ENCODE measurements at places on chromosomes 1 and 21.

- DNase-seq: no peak
Measured at GRCh38 chr21:32494934-32495709, 82.6 kb downstream of the EVA1C start.

- DNase-seq: no peak
Measured at GRCh38 chr1:246795906-246796694, 71.9 kb downstream of the SCCPDH start.

DNA sequence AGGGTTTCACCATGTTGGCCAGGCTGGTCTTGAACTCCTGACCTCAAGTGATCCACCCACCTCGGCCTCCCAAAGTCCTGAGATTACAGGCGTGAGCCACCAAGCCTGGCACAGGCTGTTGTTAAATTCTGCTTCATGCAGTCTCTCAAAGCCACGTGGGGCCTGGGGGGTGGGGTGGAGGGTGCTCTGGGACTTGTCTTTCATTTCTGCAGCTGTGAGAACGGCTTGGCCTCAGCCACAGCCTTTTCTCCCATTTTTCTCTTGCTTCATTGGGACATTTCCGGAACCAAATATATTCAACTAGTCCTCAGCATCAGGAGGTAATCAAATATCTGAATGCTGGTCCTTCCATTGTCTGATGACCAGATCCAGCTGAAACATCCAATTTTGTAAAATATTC lies 27.6 kb upstream of the KCNE2 start:
- DNase-seq: no peak

- no peak for DNase-seq
Measured at GRCh38 chr1:201436393-201436792, 14.9 kb upstream of the TNNI1 start.

- peak; percentile 32 for DNase-seq
Measured at GRCh38 chr1:116115476-116116439, 4.6 kb downstream of the MAB21L3 start.

GRCh38 chr1:2533365-2533764 lies 3.3 kb upstream of the HES5 start:
- DNase-seq: no peak

- no peak for DNase-seq
Measured at GRCh38 chr1:3917761-3918160, 17.7 kb upstream of the C1orf174 start.

DNA sequence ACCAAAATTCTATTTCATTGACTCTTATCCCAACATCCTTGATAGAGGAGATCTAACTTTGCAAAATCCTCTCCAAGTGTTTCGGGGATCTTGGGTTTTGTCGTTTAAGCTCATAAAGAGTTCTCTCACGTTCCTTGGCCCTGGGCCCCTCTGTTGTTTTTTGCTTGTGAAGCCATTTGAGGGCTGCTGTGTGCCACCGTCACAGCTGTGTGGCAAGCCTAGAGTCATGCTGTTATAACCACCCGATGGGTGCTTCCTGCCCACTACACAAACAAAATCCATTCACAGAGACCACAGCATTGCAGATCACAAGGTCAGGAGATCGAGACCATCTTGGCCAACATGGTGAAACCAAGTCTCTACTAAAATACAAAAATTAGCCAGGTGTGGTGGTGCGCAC lies 154.1 kb downstream of the ADSS2 start:
- DNase-seq: no peak

DNA sequence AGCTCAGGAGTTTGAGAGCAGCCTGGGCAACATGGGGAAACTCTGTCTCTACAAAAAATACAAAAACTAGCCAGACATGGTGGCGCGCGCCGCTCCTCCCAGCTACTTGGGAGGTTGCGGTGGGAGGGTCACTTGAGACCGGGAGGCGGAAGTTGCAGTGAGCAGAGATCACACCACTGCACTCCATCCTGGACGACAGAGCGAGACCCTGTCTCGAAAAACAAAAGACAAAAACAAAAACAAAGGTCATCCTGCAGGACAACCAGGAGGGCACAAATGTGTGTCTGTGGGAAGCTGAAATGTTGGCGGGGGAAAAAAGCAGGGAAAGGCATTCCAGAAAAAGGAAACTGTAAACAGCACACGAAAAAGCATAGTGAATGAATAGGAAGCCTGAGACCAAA lies 104.1 kb upstream of the HNRNPU start:
- no peak for DNase-seq

- no peak for DNase-seq
Measured at GRCh38 chr1:25900219-25900618, 6.0 kb downstream of the STMN1 start.

DNA sequence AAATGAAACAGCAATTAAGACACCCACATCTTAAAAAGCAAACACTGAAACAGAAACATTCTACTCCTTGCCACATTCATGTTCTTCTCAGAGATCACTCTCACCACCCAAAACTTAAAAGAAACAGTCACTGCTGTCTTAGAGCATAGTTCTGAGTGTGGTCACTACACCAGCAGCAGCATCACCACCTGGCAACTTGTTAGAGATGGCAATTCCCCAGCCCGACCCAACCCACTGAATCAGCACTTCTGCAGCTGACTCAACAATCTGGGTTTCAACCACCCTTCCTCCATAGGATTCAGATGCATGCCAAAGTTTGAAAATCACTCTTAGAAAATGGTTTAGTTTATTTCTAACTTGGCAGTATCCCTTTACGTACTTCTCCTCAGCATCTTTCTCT lies 126.1 kb downstream of the CDC42BPA start:
- no peak for DNase-seq

- no peak for DNase-seq
Measured at GRCh38 chr1:205429762-205430695, 8.2 kb upstream of the LEMD1 start.

- peak; percentile 35 for DNase-seq
Measured at GRCh38 chr1:13864760-13865159, 164.8 kb downstream of the PRDM2 start.

DNA sequence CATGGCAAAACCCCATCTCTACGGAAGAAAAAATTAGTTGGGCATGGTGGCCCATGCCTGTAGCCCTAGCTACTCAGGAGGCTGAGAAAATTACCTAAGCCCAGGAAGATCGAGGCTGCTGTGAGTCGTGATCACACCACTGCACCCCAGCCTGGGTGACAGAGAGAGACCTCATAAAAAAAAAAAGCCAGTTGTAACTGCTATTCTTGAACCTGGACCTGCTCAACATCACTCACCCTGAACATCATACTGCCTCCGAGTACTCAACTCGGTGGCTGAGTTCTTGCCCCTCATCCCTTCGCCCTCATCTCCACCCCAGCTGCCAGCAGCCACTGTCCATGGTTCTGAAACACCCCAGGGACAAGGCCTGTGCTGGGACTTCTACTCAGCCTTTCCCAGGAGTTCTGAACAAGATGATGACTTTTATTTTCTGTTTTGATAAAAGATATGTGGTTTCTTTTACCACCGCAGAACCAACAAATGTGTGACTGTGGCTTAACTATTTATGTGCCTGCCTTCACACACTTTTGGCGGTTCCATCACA lies 5.4 kb upstream of the DISP3 start:
- DNase-seq: no peak

- DNase-seq: no peak
Measured at GRCh38 chr1:17135530-17135929, 16.3 kb upstream of the PADI2 start.

GRCh38 chr1:70902211-70902610 lies 145.4 kb downstream of the PTGER3 start:
- DNase-seq: no peak

DNA sequence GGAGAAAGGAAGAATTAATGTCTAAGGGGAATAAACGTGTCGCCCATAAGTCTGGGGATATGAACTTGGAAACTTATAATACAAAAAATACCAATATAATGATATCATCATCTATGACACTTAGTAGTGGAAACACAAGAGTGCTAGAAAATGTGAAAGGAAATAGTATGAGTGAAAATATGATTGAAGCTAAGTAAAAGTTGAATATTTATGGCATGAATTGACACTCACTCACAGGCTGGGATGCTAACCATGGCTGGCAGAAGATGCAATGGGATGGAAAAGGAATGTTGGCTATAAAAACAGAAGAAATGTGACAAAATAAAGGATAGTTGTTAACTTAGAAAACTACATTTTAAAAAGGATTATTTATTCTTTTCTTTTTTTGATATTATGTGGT lies 120.1 kb downstream of the XPR1 start:
- no peak for DNase-seq

GRCh38 chr1:25641931-25642573 lies 25.5 kb downstream of the MAN1C1 start:
- DNase-seq: no peak

DNA sequence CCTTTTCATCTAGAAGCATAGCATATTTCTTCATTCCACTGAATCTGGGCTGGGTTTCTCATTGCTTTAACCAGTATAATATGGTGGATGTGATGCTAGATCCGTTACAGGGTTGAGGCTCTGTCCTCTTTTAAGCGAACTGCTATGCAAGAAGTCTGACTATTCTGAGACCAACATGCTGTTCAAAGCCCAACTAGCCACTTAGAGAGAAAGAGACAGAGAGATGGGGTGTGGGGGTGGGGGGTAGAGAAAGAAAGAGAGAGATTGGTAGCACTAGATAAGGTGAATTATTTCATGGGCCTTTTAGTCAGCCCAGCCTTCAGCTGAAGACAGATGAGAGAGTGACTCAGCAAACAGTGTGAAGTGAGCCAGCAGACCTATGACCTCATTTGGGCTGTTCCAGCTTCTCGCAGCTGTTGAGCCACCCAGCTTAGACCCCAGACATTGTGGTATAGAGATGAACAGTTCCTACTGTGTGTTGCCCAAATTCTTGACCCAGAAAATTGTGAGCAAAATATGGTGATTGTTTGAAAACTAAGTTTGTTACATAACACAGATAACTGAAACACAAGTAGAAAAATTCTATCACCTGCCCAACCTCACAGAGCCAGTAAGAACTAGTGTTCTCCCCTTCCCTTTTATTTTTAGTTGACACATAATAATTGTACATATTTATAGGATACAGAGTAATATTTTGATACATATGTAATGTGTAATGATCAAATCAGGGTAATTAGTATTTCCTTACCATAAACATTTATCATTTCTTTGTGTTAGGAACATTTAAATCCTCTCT lies 40.7 kb upstream of the PRKACB start:
- DNase-seq: peak; percentile 58

DNA sequence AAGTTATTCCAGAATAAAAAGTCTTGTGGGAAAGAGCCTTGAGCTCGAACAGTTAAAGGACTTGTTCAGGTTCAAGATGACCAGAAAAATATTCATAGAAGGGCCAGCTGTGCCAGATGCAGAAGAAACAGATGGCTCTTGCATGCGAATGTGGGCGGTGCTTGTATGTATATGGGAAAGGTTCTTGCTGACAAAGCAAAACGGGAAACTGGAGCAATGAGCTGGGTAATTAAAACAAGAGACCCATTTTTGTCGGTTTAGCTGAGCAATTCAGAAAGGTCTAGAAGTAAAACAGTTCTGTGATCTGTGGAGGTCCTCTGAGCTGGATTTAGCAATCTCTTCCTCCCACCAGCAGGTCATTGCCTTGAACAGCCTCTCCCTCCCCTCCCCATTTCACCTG lies 107.2 kb upstream of the MARK1 start:
- DNase-seq: no peak

GRCh38 chr1:178310685-178311105 lies 186.1 kb downstream of the CLEC20A start:
- no peak for DNase-seq

- DNase-seq: no peak
Measured at GRCh38 chr1:53340660-53341520, 13.0 kb upstream of the LRP8 start.

DNA sequence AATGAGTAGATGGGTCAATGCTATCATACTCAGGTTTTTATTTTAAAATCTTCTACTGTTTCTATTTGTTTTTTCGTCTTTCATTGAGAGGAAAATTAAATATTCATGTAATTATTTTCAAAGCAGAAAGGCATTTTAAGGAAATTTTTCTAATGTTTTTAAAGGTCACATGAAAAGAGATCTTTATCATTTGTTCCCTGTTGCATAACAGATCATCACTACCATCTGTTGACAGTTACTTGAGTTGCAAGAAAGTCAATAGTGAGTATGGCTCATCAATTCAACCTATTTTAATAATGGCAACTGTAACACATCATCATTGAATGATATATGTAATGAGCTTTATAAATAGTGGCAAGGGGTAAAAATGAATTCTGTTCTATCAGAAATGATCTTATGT lies 369.7 kb downstream of the DPYD start:
- no peak for DNase-seq

DNA sequence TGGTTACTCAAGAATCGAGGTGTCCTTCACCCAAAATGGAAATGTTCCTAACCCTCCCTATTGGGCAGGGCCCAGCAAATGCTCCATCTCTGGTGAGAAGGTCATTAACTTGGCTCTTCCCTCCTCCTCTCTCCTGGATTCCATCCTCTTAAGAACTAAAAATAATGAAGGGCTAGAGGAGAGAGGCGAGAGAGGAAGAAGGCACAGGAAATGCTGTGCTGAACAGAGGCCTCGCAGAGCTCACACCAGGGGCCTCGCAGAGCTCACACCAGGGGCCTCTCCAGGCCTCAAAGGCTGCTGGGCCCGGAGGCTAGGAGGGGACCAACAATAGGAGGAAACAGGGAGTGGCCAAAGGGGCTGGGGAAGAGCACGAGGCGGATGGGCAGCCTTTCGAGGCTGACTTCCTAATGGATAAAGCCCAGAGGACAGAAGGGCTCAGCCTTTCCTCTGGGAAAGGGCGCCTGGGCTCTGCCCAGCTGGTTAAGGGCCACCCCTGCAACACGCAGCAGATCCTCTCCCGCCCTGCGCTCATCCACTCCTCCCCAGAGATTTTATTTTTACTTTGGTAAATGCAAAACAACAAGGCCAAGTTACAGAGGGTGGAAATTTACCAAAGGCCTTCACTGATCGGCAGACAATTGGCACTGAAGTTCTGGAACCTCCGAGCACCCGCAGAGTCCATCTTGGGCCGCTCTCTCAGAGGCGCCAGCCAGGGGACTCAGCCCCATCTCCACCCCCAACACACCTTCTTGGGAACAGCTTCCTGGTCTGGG lies 78.5 kb downstream of the ITPKB start:
- no peak for DNase-seq

GRCh38 chr1:153288634-153289275 lies 24.0 kb downstream of the PGLYRP3 start:
- DNase-seq: no peak

DNA sequence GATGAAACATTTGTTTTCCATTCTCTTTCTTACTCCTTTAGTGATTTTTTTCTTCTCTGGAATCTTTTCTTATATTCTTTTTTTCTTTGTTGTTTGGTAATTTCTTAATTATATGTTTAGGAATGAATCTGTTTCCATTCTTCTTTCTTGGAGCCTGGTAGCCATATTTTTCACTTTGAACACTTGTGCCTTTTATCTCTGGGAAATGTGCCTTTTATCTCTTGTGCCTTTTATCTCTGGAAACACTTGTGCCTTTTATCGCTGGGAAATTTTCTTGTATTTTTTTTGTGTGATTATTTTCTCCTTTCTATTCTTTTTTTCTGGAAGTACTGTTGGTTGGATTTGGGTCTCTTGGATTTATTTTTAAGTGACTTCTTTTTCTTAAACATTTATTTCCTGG lies 118.2 kb downstream of the LEPR start:
- no peak for DNase-seq

DNA sequence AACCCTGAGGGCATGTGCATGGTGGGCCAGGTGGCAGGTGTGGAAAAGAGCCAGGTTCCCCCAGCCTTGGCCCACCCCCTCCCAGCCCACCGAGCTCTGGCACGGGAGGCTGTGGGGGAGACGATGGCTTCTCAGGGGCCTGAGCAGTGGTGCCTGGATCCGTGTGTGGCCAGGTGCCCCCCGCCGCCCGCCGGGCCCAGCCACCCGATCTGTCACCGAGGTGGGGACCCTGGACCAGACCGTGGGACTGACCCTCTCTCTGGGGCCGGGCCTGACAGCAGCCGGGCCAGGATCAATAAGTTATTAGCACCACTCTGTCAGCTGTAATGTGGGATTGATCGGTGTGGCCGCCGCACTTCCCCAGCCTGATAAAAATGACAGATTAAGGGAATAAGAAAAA lies 13.8 kb downstream of the SAMD11 start:
- DNase-seq: no peak
